ENCODE measurements at places on chromosomes 2 and 18. TPM values are rescaled to one million over a fixed set of nuclear protein-coding genes. Genes with fewer than 3 reads are reported as not detected.

The R3HDM1 gene
- polyA plus RNA-seq: 35.3 TPM

The XDH gene
- 0.36 TPM for polyA plus RNA-seq

The DNAJC5G gene
- polyA plus RNA-seq: not detected

The TCF23 gene
- not detected for polyA plus RNA-seq

The AP1S3 gene
- polyA plus RNA-seq: 6.6 TPM

The DPP4 gene
- polyA plus RNA-seq: not detected

The ARHGEF33 gene
- 2.5 TPM for polyA plus RNA-seq

The MCM6 gene
- polyA plus RNA-seq: 7.0 TPM

The GCG gene
- polyA plus RNA-seq: not detected

The VWC2L gene
- polyA plus RNA-seq: 0.31 TPM

The ALPI gene
- polyA plus RNA-seq: not detected

The MEP1B gene
- polyA plus RNA-seq: not detected

The TAF4B gene
- polyA plus RNA-seq: 0.08 TPM

Measured in neural cell (in vitro differentiated cells).